ENCODE measurements at places on chromosomes 11 and 22.

GRCh38 chr22:22452996-22453686 lies 55.4 kb downstream of the ZNF280B start:
- no peak for DNase-seq

DNA sequence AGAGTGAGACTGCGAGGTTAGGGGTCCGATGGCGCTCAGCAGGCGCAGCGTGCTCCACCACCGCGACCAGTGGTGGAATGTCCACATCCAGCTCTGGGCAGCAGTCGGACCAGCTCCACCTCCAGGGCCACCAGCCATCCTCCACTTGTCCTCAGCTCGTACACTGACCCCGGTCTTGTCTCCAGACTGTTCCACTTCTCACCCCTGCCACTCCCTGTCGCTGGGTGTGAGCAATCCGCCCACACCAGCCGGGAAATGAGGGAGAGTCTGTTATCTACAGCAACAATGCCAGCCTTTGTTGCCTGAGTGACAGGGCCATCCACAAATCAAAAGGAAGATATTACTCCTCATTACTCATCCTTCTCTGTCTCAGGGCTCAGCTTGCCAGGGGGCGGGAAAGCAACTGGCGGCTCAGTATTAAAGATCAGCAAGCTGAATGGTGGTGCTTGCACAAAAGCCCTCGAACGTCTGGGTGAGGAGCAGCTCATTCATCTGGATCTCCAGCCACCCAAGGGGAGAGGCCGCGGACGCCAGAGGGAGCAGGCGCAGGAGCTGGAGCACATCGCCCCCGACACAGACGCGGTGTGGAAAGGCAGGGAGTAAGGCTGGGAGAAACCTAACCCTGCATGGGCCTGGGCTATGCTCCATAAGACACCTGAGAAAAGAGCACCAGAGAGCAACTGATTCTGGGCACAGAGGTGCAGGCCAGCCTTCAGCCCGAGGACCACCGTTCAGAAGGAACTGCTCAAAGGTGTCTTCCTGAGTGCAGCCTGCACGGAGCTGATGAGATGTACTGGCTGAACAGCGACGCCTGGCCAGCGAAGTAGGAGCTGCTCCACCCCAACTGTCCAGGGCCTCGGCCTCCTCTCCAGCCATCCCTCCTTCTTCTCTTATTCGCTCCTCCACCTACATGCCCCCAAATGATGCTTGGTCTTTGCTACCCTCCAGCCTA lies 21.9 kb downstream of the IGSF9B start:
- peak; percentile 64 for DNase-seq

DNA sequence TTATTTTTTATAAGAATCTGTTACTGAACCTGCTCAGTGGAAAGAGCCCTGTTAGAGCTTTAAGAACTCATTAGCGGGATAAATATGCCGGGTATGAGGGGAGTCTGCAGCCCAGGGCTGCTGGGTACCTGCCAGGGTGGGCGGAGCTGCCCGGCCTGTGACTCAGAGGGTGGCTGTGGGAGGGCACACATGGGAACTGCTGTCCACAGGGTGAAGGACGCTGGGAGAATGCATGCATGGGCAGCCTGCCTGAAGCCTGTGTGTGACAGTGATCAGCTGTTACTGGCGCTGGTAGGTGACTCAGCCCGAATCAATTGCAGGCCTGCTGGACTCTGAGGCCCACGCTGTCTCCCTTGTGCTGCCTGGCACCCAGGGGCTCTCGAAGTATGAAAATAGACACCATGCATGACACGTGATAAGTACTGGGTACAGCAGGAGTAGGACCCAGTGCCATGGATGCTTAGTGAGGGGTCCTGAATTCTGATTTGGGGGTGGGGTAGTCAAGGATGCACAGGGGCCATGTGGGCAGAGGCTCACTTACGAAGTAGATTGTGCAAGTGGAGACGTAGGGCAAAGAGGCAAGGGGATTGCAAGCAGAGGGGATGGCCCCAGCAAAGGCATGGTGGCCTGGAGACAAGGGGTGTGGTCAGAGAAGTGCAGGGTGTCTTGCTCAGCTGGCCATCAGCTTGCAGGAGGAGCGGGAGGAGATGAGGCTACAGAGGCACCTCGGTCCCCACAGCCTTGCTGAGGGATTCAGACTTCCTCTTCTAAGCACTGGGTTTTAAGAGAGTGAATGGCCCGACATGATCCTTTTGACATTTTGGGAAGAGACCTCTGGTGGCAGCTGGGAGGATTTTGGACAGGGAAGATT lies 36.5 kb downstream of the GRIK4 start:
- DNase-seq, result peak; percentile 89

GRCh38 chr11:118045191-118045590 lies 31.7 kb upstream of the TMPRSS4 start:
- DNase-seq, result no peak

DNA sequence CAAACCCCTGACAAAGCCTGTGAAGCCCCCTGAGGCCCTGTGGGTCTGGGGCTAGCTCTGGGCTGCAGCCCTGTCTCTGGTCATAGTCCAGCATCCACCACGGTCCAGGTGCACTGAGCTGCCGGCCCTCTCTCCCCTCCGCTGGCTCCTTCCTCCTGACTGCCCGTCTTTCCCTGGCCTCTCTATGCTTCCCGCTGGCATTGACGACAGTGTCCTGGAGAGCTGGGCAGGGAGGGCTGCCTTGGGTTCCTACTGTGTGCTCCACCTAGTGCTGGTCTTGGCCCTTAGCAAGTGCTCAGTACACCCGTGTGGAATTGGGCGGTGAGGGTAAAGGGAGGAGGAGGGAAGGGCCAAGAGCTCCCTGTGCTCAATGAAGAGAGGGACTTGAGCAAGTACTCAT lies 868 bp upstream of the MYEOV start:
- DNase-seq, result peak; percentile 96

- DNase-seq, result no peak
These were observed 134.9 kb downstream of the RBFOX2 start for GRCh38 chr22:35893698-35894097.

DNA sequence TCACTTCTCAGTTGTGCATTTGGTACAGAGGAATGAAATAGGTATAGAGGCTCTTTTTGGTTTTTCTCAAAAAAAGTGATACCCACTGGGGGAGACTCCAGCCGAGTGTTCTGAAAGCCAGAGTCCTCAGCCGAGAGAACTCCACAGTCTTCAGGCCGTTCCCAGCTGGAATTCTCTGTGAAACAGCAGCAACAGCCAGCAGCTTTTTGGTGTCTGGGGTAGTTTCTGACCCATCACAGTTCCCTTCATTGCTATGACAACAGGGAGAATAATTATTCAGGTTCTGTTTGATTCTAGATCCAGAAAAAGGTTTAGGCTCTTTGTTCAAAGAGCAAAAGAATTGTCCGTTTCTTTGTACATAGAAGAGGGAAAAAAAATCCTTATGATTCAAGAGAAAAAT lies 84.6 kb downstream of the C22orf31 start:
- no peak for DNase-seq

- DNase-seq, result peak; percentile 53
These were observed 2.9 kb upstream of the SGSM1 start for GRCh38 chr22:24803064-24803542.

All from T47D (cell line).